ENCODE measurements at places on chromosomes 5 and 9.

DNA sequence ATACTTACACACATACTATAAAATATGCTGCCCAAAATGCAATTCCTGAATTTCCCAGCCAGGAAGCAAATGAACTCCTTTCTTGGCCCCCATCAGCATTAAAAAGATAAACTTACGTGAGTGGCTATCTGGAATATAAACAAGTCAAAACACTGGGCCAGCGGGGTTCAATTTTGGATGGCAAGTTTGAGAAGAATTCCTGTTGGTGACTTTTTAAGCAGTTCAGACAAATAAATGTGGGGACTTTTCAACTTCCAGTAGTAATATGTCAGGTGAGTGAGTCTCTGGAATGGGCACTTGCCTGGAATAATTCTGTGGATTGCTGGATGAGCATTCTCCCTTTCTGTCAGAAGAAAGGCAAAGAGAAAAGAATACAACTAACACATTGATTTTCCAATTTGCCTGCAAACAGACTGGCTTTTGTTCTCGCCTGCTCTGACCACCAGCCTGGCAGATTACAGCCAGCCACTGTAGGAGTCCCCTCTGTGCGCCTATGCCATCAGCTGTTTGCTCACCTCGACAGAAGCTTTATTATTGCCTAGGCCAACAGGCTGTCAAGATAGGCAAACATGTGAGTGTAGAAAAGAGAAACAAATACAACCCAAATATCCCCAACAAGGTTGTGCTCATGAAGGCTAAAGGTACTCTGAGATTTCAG, 78.6 kb downstream of the MRPS27 start:
- DNase-seq, result no peak

GRCh38 chr5:164351245-164351834, 845.9 kb downstream of the MAT2B start:
- DNase-seq, result no peak

GRCh38 chr5:149264439-149265067, 7.1 kb upstream of the AFAP1L1 start:
- peak; percentile 41 for DNase-seq

DNA sequence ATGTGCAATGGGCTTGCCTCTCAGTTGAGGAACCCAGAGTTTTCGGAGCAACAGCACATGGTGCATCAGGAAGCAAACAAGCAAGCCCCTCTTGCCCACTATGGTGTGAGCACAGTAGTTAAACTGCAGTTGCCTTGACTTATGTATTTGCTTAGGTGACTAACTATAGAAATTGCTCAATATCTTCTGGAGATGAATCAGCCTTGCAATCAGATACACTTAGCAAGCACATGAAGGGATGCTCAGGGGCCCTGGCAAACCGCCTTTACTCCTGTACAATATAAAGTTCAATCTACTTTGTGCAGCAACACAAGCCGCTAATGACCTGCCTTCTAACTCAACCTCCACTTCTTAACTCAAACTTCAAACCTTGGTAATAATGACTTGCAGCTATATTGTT, 581.7 kb upstream of the RIOK2 start:
- no peak for DNase-seq

DNA sequence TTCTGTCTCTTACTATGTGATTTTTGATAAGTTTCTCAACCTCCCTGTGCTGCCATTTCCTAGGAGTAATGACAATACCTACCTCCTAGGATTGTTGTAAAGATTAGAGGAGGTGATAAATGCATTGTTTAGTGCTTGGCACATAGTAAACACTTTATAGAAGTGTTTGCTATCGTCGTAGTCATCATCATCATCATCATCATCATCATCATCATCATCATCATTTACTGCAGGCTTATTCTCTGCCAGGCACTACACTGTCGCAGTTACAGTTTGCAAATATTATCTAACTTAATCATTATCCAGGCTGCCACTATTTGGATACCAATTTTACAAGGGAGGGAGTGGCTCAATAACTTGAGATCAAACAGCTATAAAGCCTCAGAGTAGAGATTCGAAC, 24.5 kb downstream of the SGCD start:
- DNase-seq, result no peak

GRCh38 chr5:112865128-112865527, 4.0 kb downstream of the SRP19 start:
- DNase-seq, result no peak

DNA sequence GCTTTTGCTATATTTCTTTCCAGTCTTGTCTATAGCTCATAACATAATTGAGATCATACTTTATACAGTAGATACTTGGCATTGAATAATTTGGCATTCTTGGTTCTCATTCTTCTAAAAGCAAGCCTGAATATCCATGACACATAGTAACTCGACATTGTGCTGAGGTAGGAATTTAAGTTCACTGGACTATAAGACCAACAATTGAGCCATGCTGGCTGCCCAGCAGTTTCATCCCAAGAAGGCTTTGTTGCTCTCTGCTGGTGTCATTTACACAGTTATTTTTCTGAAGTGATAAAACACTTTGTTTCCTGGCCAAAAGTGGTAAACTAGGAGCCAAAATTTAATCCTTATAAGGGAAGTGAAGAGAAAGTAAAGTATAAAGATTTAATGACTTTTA, 192.0 kb downstream of the ADAMTSL1 start:
- DNase-seq, result no peak

GRCh38 chr9:71910650-71911060, 338 bp downstream of the ABHD17B start:
- no peak for DNase-seq

DNA sequence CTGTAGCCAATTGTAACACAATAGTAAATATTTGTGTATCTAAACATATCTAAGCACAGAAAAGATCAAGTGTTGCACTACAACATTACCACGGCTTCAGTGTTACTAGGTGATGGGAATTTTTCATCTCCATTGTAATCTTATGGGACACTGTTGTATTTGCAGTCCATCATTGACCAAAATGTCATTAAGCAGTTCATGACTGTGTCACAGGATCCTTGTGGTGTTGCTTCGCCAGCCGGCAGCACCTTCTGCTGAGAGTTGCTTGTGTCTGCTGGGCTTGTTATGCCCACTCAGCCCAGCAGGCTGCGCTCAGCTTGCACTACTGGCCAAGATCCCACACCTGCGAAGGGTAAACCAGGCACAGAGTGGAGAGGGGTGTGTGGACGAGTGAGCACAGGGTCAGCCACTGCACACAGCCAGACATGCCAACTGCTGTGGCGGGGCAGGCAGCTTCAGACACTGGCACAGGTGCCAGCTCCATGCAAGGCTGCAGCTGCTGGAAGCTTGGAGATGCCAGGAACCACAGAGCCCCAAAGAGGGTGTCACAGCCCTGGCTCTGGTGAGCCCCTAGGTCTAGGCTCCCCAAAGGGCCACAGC, 273.7 kb downstream of the CETN3 start:
- no peak for DNase-seq

DNA sequence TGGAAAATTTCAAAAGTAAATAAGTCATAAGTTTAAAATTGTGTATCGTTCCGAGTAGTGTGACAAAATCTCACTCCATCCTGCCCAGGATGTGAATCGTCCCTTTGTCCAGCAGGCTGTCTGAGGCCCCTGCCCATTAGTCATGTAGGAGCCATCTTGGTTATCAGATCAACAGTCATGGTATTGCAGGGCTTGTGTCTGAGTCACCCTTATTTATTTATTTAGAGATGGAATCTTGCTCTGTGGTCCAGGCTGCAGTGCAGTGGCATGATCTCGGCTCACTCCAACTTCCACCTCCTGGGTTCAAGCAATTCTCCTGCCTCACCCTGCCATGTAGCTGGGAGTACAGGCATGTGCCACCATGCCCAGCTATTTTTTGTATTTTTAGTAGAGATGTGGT, 30.2 kb downstream of the ITGA2 start:
- DNase-seq, result no peak

DNA sequence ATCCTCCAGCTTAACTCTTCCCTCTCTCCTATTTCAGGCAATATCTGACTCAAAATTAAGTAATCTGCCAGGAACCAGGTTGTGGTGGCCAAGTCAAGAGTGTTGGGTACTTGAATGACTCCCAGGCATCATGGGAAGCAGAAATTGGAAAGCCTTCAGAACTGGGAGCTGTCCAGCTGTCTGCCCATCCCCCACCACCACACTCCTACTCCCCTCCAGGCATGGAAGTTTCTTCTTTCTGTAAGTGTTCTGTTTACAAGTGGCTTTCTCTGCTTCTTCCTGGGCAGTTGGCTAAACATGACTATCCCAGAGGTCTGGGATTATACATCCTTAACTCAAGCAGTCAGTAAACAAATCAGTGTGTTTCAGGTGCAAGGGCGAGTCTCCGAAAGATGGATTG, 14.6 kb upstream of the PBX3 start:
- no peak for DNase-seq

DNA sequence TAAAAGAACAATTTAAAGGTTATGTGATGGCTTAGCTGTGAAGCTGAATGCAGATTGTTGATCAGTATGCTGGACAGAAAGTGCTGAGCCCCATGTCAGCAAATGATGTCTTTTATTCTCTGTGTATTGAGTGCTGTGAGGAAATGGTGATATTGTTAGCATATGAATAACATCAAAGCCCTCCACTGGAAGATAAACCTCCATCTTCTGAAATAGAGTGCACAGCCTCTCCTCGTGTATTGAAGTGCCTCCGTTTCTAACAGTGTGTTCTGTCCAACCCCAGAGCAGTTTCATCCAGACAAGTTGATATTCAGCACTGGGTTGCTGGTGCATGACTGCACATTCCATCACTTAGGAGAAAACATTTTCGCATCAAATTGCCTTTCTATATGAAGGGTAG, 242.9 kb downstream of the CSNK1G3 start:
- DNase-seq, result no peak
